Stimulated activated CD8-positive, alpha-beta memory T cell treated with anti-CD3 and anti-CD28 coated beads, Interleukin-4, amount 100 ng/mL, for 1 hour (primary cell): ENCODE measurements at places on chromosomes 5 and 9.

DNA sequence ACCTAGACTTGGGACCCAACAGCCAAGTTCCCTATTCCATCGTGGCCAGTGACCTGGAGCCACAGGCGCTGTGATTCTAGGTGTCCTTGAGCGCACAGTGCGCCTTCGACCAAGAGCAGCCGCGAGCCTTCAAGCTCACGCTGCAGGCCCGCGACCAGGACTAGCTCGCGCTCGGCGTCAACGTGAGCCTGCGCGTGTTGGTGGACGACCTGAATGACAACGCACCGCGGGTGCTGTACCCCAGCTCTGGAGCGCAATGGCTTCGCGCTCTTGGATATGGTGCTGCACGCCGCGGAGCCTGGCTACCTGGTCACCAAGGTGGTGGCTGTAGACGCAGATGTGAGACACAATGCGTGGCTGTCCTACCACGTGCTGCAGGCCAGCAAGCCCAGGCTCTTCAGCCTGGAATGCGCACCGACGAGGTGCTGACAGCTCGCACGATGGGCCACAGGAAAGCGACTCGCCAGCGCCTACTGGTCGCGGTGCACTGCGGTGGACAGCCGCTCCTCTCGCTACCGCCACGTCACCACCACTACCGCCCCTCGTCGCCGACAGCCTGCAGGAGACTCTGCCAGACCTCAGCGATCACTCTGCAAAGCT, 11.4 kb downstream of the PCDHGA12 start:
- DNase-seq, result no peak

DNA sequence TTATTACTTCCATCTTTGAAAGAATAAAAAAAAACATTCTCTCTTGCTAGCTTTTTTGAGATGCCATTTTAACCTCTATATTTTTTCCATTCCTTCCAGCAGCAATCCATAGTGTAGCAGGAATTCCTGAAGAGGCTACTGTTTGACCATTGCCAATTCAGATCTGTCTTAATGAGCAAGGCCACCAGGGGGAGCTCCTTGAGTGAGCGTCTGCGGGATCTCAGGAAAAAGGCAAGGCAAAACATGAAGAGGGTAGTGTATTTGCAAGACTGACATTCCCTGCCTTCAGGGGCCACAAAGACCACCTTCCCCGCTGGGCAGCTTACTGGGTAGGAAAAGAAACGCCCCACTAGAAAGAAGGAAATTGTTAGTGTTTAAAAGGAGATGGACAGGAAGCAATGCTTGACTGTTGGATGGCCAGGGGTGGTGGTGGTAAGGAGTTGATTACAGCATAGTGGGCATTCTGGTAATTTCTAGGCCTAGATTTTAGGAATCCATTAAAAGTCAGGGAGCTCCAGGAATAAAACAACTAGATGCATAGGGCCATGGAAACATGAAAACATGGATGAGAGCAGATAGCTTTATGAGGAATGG, 206.6 kb upstream of the HAPLN1 start:
- DNase-seq, result no peak

DNA sequence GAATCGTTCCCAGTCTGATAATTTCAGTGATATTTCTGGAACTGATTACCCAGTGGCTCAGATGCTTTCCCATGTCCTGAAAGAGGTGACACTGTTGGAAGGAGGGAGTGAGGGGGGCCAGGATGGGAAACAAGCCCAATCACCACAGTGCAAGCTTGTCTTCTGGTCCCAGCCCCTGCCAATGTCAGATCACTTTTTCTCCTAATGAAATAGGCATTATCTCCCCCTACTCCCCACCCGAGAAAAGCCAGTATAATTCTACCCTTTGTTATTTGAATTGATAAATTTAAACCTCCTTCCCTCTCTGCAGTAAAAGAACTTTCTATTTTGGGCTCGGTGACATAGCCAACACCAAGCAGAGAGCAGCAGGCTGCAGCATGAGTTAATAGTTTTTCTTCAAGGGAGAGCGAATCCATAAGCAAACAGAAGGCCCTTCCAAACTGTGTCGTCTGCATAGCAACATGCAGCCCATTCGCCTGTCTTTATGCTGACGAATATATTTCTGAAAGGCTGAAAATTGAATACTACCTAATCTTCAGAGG, 14.6 kb upstream of the PPP2CA start:
- DNase-seq, result no peak

DNA sequence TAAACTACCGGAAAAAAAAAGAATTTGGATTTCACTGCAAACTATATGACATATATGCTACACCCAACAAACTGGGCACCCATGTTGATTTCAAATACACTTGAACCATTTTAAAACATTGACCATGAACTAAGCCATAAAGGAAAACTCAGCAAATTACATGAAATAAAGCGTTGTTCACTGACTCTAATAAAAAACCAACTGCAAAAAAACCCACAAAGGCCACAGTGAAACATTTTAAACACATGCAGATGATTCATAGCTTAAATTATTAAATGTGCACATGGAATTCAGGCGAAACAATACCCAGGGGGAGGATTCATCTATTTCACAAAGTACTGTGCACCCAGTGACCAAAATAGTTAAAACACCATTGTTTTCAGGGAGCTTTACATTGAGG, 33.3 kb downstream of the MTRR start:
- no peak for DNase-seq

DNA sequence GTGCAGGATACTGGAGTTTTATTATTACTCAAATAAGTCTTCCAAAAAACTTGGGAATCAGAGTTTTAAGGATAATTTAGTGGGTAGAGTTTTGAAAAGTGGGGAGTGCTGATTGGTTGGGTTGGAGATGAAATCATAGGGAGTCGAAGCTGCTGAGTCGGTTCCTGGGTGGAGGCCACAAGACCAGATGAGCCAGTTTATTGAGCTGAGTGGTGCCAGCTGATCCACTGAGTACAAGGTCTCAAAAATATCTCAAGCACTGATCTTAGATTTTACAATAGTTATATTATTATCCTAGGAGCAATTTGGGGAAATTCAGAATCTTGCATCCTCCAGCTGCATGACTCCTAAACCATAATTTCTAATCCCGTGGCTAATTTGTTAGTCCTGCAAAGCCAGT, 804.9 kb upstream of the SEMA6A start:
- no peak for DNase-seq

- no peak for DNase-seq
Observed at GRCh38 chr9:93268551-93269314, 84.8 kb downstream of the WNK2 start.

DNA sequence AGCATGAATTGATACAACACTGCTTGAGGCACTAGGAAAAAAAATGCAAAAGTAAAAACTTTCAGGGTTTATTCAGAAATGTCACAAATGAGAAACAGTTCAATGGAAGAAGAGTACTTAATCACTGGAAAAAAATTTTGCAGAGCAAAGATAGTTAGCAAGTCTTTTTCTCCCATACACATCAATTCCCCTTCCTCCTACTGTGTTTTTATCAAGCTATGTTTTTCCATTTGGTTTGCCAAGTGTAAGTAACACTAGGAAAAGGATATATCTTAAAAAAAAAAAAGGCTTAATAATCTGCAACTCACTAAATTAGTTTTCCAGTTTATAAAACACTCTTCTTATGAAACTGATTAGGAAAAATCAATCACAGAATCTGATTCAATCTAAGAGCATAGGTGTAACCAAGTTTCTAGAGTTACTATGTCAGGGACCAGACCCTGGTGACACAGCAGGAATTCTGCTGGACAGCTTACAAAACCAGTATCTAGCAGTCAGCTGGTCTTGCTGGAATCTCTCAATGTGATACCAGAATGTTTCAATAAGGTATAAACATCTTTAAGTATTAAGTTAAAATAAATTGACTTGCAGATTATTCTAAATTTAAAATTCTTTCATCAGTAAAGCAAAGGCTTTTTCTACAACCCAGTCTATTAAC, 34.7 kb downstream of the RNF145 start:
- no peak for DNase-seq

GRCh38 chr5:160185626-160186360, 43.5 kb upstream of the FABP6 start:
- no peak for DNase-seq
